ENCODE measurements at places on chromosomes 16 and 17.

DNA sequence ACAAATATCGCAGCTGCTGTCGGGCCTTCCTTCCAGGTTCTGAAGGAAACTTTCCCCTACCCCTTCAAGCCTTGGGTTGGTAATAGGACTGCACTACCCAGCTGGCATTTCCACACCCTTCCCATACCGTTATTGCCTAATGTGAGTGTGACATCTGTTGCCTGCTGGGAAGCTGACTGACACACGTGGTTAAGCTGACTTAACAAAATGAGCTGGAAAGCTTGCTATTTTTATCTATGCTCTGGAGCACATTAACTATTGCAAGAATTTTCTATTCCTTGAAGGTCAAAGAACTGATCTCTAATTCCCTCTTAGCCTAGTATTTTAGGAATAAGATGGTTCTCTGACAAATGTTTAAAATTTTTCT lies 79.5 kb downstream of the PMP22 start:
- peak; percentile 46 for DNase-seq

DNA sequence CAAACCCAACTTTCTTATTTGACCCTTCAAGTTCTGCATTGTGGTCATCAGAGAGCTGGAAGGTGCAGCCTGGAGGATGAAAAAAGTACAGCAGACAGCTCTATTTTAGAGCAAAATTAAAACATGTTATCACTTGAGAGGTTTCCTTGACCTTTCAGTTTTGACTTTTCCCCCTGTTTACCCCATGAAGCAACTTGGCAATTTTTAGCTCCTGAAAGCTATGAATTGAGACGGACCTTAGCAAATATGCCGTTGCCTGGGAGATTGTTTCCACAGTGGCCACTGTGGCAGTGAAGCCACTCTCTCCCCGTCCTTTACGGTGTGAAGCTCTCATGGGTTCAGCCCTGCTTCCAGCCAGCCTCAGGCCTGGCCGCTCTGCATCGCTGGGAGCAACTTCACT lies 398.6 kb downstream of the CPPED1 start:
- no peak for DNase-seq

DNA sequence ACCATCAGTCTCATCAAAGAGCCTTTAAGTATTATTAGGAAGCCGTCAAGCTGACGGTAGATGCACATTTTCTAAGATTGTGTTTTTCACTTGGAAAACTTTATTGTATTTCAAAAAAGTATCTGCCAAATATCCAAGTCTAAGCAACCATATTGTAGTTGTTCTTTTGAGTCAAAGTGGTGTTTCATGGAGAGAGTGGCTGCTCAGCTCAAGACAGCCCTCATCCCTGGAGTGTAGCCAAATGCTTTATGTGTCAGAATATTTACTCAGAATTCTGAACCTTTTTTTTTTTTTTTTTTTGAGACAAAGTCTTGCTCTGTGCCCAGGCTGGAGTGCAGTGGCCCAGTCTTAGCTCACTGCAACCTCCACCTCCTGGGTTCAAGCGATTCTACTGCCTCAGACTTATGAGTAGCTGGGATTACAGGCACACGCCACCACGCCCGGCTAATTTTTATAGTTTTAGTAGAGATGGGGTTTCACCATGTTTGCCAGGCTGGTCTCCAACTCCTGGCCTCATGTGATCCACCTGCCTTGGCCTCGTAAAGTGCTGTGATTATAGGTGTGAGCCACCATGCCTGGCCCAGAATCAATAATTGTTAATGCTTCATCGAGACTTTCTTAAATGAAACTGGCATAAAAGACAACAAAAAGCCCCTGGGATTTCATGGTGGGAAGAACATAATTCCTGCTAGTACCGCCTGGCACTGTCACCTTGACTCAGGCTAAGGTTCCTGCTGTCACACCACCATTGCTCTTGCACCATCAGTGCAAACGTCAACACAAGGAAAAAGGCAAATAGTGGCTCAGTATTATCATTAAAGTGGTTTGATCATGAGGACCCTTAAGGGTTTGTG lies 45.5 kb downstream of the PRKCA start:
- DNase-seq, result no peak

GRCh38 chr16:79600638-79601091 lies at the start of gene MAF:
MAF (minus strand) TSS chr16:79600737; CDS start chr16:79599902, 835 bp downstream.
- DNase-seq, result peak; percentile 96

GRCh38 chr16:51166541-51166940 lies 15.5 kb upstream of the SALL1 start:
- DNase-seq, result no peak

- DNase-seq, result no peak
Measured at GRCh38 chr17:78674595-78675315, 97.6 kb upstream of the DNAH17 start.

Measured in forelimb muscle (tissue), 1 donor.